CD4-positive, alpha-beta T cell treated with Interferon alpha-2 for 1 hour (primary cell): ENCODE measurements at places on chromosomes 12 and 14.

DNA sequence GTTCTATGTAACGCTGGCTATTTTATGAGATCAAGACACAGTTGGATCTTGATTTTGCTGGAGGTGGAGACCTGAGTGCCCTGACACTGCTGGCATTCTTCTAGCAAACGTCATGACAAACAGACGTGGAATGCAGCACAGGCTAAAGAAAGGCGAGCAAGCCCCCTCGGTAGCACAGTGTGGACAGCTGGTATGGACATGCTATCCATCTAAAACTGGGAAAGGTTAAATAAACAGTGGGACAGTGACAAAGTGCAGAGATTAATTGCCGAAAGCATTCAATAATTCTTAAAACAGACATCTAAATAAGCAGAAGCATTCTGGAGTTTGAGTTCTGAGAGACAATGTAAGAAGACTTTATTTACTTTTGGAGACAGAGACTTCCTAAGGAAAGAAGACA lies 237.2 kb downstream of the FBXL14 start:
- no peak for DNase-seq

DNA sequence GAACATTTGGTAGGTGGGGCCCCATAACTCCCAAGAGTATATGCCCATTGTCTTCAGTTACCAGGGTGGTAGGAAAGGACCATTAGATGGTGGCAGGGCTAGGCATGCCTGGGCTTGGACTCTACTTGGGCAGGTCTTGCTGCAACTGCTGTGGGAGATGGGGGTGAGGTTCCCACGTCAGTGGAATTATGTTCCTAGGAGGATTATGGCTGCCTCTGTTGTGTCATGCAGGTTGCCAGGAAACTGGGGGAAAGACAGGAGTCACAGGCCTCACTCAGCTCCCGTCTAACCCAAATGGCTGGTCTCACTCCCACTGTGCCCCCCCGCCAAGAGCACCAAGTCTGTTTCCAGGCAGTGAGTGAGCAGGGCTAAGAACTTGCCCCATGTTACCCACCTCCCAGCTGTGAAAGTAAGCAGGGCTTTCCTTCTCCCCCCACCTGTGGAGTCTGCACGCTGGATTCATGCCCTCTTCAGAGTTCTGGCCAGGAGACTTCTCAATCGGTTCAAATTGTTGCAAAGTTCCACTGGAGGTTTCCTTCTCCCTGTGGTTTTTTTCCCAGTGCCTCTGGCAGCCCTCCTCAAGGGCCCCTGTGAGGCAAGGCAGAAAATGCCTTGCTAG lies 337.5 kb downstream of the CCDC91 start:
- no peak for DNase-seq

DNA sequence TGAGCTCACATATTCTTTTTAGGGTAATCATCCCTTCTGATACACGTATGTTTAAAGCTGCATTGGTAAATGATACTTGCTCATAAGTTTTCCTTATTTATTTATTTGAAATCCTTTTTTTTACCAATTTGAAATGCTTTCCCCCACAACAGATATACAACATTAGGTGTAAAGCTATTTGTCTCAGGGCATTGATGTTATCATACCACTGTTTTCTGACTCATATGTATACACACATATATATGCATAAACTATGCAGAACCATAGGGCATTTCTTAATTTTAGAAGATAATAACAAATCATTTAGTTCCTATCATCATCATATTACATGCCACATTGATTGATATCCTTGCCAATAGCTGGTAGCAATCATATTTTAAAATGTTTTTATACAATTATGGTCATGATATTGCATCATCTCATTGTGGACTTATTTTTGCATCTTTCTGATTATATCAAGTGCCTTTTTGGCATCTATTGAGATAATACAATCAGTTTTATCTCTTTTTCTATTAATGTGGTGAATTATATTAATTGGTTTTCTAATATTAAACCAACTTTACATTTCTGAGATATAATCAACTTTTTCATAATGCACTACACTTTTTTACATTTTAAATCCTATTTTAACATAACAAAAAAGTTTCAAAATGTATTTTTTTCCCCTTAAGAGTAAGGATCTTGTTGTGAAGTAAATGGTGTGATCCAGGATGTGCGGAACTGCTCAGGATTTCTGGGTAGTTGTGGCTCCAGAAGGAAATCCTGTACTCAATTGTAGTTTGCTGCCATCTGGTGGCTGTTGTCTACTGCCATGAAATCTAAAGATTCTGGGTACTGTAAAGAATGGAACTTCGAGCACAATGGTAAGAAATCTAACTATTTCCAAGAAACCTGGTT lies 16.7 kb downstream of the OR9K2 start:
- peak; percentile 9 for DNase-seq

DNA sequence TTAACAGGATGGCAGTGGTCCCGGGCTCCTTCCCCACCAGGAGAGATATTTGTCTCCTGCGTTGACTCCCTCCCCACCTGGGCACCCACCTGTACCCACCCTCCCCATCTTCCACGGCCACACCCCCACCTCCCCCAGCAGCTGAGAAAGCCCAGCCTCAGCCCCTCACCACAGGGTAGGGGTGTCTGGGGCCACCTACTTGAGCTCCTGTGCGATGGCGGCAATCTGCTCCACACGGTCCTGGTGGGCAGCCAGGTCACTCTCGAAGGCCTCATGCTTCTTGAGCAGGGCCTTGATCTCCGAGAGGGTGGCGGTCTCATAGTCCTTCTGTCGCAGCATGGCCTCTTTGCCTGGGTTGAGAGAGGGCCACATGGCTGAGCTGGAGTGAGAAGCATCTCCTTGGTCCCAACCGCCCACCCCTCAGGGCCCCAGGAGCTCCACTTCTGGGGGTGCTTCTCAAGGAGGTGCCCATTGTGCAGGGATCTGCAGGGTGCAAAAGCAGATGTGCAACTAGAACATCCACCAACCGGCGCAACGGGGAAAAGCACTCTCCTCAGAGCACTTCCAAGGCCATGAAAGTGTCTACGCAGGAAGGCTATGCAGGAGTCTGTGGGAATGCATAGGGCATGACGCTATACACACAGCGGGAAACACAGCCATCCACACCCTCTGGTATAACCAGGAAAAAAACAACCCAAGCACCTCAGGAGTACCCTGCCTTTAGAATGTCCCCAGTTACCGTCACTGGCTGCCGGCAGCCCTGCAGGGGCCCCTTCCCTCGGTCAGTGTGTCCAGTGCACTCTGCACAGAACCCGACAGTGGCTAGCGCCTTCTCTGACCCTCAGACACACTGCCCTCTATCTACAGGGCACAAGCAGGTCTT lies 92.6 kb upstream of the ZFP36L1 start:
- no peak for DNase-seq

DNA sequence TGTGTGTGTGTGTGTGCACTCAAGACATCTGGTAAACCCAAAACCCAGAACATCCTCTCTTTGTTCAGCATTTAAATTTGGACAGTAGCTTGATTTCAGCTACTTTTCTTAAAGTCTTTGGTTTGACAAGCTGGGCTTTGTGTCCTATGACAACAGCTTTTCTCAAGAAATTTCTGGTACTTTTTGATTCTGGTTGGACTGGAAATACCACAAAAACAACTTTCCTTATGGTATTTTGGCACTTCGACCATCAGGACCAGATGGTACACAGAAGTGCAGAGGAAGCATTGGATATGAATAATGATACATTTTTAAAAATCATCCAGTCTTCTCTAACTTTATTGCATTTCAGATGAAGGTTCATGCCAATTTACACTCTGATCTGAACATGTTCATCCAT lies 286.6 kb upstream of the FLRT2 start:
- DNase-seq, result no peak

DNA sequence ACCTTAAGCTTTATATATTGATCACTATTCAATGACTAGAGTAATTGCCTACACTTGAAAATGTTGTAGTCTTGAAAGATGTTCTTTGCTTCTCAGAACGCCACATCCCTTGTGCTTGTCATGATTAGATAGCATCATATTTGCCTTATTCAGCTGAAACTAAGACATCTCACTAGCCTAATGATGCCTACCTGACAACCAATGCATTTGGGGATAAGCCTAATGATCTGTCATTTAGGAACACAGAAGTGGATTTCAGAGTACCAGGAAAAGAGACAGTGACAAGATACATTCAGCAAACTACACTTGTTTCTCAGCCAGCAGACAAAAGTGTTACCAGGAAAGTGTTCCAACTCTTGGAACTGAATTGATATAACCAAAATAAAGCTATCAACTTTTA lies 83.7 kb downstream of the ARMH4 start:
- DNase-seq, result no peak

- no peak for DNase-seq
Measured at GRCh38 chr12:117498256-117498655, 136.8 kb upstream of the NOS1 start.

DNA sequence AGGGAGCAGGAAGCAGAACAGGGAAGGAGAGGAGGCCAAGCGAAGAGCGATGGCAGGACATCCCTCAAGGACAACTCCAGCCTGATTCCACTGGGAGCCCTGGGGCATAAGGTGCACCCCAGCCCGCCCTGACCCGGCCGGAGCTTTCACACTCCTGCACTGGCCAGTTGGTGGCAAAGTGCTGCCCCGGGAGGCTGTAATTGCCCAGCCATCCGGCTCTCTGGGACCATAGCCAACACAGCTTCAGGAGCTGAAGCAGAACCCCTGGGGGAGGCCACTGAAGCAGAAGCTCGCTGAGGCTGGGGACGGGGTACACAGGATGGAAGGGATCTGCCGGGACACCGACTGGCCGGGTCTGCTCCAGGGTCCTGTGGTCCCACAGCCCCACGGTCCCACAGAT lies 41.9 kb upstream of the BEGAIN start:
- DNase-seq, result no peak

DNA sequence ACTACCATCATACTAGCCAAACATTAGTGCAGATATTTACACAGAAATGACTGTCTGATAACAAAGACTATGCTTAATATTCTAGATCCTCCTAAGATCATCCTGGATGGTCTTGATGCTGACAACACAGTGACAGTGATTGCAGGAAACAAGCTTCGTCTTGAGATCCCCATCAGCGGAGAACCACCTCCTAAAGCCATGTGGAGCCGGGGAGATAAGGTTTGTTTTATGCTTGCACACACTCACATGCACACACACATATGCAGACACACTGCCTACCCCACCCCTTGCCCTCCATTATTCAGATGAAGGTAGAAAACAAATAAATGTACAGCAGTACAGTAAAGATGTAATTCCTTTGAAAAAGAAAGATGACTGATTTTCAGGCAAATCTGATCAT lies 44.4 kb upstream of the CHPT1 start:
- DNase-seq, result no peak

DNA sequence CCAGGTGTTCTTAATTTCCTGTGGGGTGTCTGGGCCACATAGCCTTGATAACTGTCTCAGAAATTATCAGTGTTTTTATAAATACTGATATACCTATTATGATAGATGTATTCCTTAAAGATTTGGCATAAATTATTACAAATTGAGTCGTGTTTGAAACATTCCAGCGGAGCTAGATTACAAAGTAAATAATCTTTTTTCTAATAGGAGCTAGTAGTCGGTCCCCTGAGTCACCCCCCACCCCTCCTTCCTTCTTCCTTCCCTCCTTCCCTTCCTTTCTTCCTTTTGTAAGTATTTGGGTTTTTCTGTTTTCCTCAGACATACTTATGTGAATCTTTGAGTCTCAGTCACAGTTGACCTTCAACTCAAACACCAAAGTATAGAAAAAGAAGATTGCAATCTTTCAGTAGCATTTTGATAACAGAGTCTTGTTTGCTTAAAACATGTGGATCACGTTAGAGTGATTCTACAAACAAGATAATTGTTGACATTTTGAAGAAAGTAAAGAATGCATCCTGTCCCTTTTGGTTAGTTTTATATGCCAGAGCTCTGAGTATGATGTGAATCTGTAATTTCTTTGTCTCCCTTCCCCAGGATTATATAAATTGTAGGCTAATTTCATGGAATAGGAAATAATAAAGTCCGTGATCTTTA lies 264.0 kb downstream of the FUT8 start:
- DNase-seq, result no peak

- DNase-seq, result no peak
Measured at GRCh38 chr12:50659690-50660424, 104.0 kb upstream of the ATF1 start.

DNA sequence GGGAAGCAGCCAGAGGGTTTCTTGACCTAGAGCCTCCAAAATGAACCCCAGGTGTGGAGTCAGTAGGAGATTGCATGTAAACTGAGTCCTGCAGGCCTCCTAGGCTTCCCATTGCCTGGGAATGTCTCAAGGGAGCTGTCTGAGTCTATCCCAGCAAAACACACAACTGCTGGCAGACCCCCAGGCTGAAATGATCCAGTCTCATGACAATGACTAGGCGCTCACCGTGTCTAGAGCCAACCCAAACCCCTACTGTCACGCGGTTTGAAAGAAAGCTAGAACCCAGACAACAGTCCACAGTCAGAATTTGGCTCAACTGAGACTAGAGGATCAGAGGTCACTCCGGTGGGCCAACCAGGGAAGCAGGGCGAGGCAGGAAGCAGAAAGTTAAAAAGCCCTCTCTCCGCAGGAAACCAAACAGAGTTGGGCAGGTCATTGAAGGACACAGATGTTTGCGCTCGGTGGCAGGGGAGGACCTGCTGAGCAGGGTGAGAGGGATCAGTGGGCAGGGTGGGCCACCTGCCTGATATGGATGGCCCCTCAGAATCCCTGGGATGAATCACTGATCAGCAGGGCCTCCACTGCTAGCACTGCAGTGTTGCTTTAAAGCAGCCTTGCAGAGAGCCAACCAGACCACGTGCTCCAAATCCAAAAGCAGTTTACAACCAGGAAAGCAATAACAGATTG lies 23.8 kb downstream of the ACTN1 start:
- no peak for DNase-seq

- DNase-seq, result no peak
Measured at GRCh38 chr12:113198296-113198695, 12.8 kb downstream of the RITA1 start.

- DNase-seq, result no peak
Measured at GRCh38 chr14:76109087-76109880, 42.4 kb upstream of the GPATCH2L start.
